Activated CD8-positive, alpha-beta memory T cell treated with anti-CD3 and anti-CD28 coated beads for 1 hour (primary cell): ENCODE measurements at places on chromosomes 3 and 15.

DNA sequence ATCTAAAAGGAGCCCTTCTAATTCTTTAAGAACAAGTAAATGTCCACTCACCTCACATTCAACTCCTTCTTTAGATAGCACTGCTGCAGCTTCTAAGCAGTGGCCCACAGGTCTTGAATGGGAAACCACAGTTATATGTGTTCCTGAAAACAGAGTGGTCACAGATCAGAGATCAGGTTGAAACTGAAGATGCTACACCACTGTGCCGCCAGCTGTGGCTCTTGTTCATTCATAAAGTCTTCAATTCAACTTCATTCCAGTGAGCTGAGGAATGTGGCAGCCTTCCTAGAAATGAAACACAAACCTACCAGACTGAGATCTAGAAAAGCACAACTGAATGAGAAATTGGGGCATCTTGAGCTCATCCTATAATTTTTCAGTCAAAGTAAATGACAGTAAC is 4.0 kb downstream of the PDHB start:
- no peak for DNase-seq

DNA sequence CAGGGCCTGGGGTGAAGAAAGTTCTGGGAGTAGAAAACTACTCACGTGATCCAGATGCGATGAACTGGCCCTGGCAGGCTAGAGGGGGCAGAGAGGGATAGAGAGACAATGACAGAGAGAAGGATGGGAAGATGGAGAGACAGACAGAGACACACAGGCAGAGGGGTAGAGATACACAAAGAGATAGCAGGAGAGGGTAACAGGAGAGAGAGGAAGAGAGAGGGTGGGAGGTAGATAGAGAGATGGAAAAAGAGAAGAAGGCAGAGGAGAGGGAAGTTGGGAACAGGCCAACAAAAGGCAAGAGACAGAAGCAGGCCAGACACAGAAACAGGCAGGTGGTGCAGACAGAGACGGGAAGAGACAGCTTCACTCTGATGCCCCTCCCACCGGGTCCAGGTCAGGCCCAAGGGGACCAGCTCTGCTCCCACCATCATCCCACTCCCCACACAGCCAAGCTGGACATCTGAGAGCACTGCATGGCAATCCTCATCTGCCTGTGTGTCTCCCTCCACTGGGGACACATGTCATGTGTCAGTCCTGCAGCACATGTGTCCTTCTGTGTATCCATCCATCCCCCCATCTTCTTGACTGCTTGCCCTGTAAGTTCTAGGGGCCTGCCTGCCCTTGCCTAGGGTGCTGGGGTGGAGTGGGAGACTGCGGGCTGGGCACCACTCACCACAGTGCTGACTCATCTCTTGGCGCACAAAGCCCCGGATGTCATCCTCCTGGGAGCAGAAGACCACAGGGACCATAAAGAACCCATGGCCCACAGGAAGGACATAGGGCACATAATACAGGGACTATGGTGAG is 2.2 kb upstream of the UCN2 start:
- DNase-seq: no peak

DNA sequence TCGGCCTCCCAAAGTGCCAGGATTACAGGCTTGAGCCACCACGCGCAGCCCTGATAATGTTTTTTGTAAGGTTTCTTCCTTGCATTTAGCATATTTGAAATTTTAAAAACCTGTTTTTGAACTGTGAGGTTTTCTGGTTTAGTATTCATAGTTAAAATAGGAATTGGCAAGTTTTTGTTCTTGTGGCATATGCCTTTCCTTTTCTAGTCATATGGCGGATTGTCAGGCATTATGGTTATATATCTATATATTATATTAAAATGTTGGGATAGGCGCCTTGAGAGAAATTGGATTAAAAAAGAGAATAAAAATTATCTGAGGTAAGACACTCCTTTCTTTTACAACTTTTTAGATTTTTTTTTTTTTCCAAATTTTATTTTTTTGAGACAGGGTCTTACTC is 28.4 kb downstream of the FXR1 start:
- no peak for DNase-seq

- DNase-seq: no peak
These were observed 287.7 kb downstream of the RORA start for GRCh38 chr15:60941448-60941847.

GRCh38 chr15:40807888-40808461 is 702 bp upstream of the DNAJC17 start:
- no peak for DNase-seq

DNA sequence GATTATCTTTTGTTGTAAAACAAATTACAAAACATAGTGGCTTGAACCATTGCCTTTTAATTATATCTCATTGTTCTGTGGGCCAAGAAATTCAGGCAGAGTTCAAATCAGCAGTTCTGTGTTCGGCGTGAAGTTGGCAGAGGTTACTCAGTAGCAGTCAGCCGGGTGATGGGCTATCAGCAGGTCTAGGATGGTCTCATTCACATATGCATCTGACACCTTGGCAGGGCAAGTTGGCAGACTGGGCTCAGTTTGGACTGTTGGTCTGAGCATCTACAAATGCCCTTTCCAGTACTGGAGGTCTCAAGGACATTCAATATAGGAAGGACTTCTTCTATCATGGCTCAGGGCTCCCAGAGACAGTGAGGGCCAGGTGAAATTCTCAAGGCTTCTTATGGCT is 51.2 kb upstream of the ITGA11 start:
- DNase-seq: no peak

- DNase-seq: no peak
These were observed 610.7 kb upstream of the GRM7 start for GRCh38 chr3:6250167-6250566.

GRCh38 chr3:159263750-159264553 is 462.1 kb downstream of the MFSD1 start:
- no peak for DNase-seq
